ENCODE measurements at places on chromosomes 7 and 10.

GRCh38 chr10:131226446-131227162, 84.9 kb downstream of the TCERG1L start:
- DNase-seq, result no peak

- no peak for DNase-seq
These were observed 414.0 kb downstream of the PHTF2 start for GRCh38 chr7:78212476-78213060.

- no peak for DNase-seq
These were observed 769.0 kb upstream of the COBL start for GRCh38 chr7:52085610-52086009.

DNA sequence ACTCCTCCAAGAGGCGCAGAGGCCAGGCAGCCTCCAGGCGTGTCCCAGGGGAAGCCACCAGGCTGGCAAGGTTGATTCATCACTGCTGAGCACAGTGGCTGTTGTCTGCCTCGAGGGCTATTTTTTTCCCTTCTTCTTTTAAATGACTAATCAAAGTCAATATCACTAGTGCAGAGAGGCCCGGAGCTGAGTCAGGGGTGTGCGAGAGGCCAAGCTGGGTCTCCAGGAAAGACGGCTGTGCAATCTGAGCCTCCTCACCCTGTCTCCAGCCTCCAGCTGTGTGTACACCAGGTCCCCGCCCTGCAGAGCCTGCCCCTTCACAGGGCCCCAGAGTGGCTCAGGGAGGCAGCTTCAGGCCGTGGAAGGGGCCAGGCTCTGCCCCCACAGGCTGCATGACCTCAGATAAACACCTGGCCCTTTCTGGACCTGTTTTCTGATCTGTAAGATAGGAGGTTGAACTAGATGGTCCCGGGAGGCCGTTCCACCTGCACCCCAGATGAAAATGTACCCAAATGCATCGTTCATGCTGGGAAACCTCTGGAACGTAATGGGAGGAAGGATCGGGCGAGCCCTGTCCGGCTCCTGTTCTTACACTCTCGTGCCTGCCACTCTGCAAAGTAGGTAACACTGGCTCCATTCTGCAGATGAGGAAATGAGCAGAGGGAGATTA, 3.7 kb downstream of the STX1A start:
- no peak for DNase-seq

DNA sequence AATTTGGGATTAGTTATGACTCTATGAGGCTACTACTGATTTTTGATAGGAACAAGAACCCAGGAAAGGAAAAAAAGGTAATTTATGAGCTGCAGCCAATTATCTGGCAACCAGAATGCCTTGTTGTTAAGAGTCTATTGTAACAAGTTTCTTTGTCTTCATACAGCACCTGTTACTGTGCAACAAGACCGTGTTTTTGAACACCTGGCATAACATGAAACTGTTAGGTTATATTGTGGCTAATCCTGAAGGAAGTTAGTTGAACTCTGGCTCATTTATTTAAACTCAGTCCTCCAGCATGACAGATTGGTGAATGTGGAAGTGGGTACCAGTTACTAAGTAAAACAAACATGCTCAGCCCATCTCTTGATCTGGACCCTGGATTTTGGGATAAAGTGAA, 33.0 kb downstream of the RALA start:
- DNase-seq, result no peak

- no peak for DNase-seq
These were observed 40.0 kb downstream of the GHRHR start for GRCh38 chr7:31003721-31004120.

DNA sequence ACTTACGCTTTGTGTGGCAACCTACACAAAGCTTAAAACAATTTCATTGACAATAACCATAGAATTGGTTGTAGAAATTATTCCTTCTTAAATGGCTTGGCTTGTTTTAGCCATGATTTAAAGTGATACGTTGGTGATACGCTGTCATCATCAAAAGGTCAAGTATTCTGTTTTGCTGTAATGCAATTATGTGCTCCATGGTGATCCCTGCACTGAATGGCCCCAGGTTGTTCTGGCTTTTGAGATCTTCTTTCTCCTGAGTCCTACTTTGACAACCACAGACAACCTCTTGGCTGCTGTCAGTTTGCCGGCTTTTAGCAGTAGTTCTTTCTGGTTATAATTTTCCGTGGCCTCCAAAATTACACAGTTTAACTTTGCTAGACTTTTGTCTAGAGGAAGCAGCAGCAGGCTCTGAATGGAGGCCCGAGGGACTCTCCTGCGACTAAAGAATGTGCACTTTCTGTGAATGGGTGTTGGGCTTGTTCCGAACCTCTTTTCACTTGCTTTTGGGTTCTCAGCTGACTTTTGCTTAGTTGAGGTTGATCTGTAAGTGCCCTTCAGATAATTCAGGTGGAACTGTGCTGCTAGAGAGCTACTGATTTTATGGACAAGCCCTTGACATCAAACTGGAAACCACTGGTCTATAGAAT, 104.7 kb downstream of the TMEM178B start:
- no peak for DNase-seq

- no peak for DNase-seq
These were observed 314.4 kb downstream of the ANKRD30A start for GRCh38 chr10:37439826-37440225.

DNA sequence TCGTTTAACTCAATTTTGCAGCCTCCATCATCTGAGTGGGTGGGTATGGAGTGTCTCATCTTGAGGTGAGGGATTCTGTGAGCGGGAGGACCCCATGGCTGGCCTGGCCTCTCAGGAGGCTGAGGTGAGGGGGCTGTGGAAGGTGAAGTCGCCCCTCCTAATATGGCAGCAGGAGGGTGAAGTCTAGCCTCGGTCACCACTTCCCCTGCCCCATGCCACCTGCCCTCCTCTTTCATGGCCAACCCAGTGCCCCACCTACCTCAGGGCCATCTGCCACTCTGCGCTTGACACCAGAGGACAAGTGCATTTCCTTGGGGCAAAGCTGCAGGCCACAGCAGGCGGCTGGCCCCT, 8.7 kb downstream of the RASGEF1A start:
- DNase-seq, result no peak

DNA sequence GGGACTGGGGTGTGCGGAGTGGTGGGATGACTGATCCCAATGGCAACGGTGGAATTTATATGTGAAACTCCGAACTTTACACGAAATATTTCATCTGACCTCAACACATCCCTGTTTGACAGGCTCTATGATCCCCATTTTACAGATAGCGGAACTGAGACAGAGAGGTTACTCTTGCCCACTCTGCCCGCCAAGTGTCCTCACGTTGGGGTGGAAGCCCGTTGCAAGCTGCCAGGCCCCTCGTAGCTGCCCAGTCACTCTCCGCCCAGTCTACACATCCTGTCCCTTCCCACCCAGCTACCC, 397 bp upstream of the NFE2L3 start:
- no peak for DNase-seq

GRCh38 chr10:18185621-18186020, 45.4 kb downstream of the CACNB2 start:
- no peak for DNase-seq

GRCh38 chr7:90931986-90932916, 332.0 kb upstream of the FZD1 start:
- DNase-seq, result no peak

- no peak for DNase-seq
These were observed 23.1 kb downstream of the ZCCHC24 start for GRCh38 chr10:79422178-79422892.

GRCh38 chr7:48360574-48360973, 189.3 kb downstream of the ABCA13 start:
- no peak for DNase-seq

GRCh38 chr7:157615101-157615817, 278.5 kb downstream of the DNAJB6 start:
- DNase-seq, result no peak

DNA sequence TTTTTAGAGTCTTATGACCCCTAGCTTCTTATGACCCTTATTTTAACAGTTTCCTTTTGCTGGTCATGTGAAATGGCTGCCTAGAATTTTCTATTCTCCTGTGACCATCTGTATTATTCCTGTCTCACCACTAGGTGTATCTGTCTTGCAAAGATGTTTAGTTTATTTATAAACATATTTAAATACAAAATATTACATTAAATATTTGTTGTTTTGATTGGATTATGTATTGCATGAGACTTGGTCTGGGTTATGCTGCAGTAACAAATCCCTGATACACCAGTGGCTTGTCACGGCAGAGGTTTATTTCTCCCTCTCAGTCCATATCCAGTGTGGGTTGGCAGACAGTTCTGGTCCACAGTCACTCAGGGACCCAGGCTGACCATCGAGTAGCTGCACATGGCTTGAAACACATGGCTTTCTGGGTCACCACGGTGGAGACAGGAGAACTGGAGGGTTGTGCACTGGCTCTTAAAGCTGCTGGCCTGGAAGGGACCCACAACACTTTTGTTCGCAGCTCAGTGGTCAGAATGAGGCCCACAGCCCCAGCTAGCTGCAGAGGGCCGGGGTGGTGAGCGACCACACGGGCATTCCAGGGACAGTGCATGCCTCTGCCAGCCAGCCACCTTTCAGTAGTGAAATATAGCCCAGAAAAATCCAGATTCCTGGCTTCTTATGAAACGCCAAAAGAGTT, 7.4 kb downstream of the RASSF4 start:
- DNase-seq, result no peak

DNA sequence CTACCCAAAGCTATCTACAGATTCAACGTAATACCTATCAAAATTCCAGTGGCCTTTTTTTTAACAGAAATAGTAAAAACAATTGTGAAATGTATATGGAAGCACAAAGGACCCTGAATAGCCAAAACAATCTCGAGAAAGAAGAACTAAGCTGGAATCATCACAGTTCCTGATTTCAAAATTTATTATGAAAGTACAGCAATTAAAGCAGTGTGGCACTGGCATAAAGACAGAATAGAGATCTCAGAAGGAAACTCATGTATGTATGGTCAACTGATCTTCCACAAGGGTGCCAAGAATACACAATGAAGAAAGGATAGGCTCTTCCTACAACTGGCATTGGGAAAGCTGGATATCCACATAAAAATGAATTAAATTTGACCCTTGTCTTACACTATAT, 23.2 kb downstream of the PNLIPRP3 start:
- no peak for DNase-seq

GRCh38 chr7:100544386-100544785, 5.4 kb downstream of the AGFG2 start:
- no peak for DNase-seq

DNA sequence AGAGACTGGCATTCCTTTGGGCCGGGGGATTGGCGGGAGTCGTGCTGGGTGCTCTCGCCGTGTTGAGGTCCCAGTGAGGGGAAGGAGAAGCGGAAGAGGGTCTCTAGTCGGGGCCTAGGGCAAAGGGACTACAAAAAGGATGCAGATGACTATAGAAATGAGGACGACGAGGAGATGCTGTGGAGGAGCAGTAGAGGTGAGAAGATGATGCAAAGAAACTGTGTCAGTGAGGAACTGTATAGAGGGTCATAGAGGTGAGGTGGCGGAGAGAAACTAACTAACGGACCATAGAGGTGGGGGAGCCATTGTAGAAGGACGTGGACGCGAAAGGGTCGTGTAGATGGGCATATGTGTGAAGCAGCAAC, 324 bp downstream of the TWNK start:
- no peak for DNase-seq

DNA sequence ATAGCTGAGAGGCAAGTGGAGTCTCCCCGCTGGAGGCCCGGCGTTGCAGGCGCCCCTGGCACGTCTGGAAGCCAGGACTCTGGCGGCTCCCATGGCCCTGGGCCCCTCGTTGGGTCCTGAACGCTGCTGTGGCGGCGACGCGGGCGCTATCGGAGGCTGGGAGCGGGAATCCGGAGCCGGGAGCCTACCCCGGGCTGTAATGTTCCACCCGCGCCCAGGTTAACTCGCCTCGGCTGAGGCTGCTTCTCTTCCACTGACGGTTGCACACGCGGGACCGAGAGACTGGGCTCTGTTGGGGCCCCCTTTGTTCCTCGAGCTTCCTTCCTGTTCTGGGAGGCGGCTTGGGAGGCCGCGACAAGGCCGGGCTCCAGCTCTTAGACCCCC, 1.3 kb upstream of the HOXA5 start:
- no peak for DNase-seq

DNA sequence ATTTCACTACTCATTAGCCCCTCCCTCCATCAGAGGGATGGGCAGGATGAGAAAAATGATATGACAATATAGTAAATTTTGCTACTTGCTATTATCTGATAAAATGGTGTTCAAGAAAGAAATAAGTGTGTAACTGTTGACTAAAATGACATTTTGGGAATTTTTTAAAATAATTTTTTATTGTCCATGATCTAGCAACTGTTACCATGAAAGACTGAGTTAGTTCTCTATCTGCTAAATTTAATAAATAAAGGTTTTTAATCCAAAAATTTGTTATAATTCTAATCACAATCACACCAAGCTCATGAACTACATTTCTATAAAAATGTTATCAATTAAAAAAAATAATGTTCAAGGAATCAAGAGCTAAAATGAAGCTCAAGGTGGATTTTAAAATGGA, 28.7 kb upstream of the EPC1 start:
- no peak for DNase-seq

DNA sequence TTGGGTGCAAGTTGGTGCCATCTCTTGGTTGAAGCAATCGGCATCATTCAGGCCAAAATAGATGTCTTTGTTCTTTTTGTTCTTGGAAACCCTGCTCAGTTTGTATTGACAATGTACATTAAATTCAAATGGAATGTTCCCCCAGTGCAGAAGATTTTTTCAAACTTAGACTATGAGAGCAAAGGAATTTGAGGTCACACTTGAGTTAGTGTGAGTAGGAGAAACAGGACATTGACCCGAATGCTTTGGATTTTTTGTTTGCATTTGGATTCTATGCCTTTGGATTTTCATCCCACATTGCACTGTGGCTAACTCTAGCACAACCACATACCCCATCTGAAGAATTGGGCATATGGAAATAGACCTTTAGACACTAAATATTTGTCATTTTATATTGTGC, 480.0 kb downstream of the GALNT17 start:
- DNase-seq, result no peak

- no peak for DNase-seq
These were observed 246.1 kb downstream of the LRRTM3 start for GRCh38 chr10:67171970-67172369.

DNA sequence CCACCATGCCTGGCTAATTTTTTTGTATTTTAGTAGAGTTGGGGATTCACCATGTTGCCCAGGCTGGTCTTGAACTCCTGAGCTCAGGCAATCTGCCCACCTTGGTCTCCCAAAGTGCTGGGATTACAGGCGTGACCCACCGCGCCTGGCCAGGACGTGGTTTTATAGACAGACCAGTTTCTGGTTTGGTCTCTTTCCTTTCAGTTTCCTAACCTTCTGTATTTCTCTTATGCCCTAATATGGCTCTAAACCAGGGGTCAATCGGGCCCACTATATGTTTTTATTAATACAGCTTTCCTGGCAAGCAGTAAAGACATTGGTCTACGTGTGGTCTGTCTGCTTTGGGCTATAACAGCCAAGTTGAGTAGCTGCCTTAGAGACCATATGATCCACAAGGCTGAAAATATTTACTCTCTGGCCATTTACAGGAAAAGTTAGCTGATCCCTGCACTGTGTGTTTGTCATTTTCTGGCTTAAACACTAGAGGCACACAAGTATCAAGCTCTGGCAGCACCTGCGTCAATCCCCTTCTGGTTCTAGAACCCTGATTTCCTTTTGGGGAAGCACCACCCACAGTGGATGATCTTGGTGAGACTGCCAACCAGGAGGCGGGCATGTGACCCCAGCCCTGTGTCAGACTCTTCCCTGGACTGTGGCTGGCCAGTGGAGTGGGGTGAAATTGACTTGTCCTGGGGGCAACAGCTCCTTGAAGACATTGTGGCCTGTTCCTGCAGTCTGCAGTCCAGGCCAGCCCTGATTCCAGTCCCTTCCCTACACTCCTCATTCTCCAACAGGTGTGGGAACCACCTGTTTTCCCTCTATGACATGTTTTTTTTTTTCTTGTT, 497.2 kb downstream of the PLXNA4 start:
- no peak for DNase-seq
